H4 (cell line): ENCODE measurements at places on chromosomes 2 and 18.

- no peak for DNase-seq
Observed at GRCh38 chr2:88078643-88079172, 11.1 kb downstream of the SMYD1 start.

GRCh38 chr2:213545964-213546475 lies 261.8 kb downstream of the SPAG16 start:
- no peak for DNase-seq

DNA sequence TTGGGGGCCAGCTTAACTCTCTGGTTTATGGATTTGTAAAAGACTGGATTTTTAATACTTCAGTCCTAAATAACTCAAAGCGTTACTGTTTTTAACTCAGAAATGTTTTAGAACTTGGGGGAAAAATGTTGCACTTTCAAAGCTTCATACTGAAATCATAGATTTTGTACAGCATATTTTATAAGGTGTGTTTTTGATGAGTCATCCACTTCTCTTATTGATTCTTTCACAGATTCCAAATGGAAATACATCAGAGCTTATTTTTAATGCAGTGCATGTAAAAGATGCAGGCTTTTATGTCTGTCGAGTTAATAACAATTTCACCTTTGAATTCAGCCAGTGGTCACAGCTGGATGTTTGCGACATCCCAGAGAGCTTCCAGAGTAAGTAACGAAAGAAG lies 28.9 kb downstream of the MALT1 start:
- no peak for DNase-seq

- DNase-seq = no peak
Observed at GRCh38 chr2:7625392-7626138, 708.4 kb downstream of the RNF144A start.

GRCh38 chr2:9378433-9379390 lies 44.6 kb downstream of the ITGB1BP1 start:
- peak; percentile 53 for DNase-seq

DNA sequence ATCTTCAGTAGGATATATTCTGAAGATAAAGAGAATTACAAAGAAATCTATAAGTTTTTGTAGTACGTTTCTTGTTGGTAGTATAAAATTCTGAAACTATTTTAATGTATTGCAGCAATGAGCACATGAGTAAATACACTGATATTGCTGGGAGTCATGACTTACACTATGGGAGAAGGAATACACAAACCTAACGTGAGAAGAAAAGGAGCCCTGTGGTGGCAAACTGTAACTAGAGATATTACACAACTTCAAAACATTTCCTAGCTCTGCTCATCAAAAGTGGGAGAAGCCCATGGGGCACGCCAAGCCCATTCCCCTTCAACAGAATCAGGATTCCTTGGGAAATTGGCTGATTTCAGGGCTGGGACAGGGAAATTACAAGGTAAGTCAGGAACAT lies 20.5 kb downstream of the SPIRE1 start:
- DNase-seq = no peak

DNA sequence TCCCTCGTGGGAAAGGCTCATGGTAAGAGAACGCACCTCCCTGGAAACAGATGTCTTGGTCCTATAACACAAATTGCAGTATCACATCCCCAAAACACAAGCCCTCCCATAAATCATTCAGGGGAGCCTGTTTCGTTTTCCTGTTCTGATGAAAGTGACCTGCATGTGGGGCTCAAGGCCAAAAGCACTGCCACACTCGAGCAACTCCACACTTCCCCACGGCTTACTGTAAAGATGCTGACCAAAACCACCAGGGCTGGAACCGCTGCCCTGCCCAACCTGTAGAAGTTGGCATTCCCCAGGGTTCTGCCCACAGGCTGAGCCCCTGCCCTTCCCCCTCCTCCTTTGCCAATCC lies 139.7 kb downstream of the BCL11A start:
- DNase-seq = no peak

- no peak for DNase-seq
Observed at GRCh38 chr2:196315388-196316049, 144.1 kb upstream of the STK17B start.

DNA sequence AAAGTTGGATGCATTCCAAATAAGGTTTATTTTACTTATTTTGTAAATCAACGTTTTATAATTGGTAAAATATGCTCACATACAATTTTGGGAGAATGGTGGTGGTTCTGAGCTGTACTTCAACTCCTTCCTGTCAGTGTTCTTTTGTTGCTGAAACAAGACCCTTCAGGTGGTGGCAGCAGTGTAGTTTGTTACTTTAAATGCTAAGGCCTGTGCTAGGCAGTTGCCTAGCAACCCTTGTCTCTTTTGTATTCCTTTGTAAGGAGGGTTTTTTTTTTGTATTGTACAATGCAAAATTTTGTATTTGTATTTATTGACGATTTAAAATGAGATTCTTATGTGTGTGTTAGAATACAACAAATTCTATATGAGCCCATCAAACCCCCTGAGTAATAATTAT lies 166.0 kb upstream of the FAM98A start:
- DNase-seq = no peak

DNA sequence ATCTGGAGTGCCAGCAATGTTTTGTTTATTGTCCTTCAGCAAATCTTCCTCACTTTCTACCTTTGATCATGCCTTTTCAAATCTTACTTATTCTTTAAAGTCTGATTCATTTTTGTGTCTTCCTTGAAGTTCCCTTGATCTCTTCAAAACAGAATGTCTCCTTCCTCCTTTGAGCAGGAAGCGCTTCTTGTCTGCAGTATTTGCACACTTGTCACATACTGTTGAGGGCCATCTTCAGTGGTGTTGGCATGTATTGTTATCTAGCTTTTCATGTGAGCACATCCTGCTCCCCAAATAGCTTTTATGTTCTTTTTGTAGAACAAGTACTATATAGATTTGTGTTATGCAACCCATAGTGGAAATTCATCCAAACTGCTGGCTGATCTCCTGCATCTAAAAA lies 5.9 kb upstream of the CERS6 start:
- DNase-seq = no peak

GRCh38 chr2:42050703-42051542 lies 3.1 kb downstream of the PKDCC start:
- no peak for DNase-seq

DNA sequence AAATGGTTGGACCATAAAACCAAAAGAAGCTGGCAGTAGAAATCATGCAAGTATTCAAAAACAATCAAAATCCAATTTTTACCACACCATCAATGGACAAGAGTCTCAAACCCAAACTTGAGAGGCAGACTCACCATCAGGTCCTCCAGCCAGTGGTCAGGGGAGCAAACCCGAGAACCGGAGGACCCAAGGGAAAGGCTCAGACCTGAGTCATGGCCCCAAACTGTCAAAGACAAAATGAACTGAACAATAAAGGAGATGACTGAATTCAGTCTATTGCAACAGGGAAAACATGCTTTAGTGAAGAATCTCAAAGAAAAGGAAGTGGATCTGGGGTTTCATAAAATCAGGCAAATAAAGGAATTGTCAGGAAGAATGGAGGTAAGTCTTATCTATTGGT lies 150.7 kb upstream of the MGAT5 start:
- no peak for DNase-seq

DNA sequence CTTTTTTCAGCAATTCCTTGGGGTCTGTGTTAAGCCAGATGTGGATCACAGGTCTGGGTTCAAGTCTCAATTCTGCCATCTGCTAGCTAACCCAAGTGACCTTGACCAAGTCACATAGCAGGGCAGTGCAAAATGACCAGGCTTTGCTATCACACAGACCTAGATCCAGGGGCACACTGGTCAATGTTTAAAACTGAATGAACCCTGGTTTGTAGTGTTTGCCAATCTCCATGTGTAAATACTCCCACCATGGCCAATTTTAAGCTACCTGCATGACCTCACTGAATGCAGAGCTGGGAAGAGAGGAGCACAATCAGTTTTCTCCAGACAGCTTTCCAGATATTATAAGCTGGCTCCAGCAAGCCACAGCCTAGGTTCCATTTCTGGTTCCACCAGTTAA lies 142.9 kb downstream of the CHST9 start:
- DNase-seq = no peak

DNA sequence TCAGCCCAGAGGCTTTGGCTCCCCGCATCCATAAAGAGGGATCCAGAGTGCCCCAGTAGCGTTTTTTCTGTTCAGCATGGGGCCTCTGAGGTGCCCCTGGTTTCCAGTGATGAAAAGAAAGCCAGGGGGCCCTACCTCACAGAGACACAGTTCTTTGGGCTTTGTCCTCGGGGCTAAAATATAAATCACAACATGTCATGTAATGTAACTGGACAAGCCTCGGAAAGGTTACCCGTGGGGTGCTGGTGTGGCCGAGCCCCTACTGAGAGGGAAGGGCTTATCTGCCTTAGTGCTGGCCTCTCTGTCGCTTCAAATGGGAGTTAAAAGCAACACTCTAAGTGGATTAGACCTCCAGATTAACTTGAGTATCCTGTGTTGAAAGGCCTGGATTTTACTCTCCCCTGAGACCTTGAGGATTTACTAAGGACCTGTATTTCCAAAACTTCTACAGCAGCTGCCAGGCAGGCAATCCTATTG lies 251.6 kb upstream of the APCDD1 start:
- no peak for DNase-seq

DNA sequence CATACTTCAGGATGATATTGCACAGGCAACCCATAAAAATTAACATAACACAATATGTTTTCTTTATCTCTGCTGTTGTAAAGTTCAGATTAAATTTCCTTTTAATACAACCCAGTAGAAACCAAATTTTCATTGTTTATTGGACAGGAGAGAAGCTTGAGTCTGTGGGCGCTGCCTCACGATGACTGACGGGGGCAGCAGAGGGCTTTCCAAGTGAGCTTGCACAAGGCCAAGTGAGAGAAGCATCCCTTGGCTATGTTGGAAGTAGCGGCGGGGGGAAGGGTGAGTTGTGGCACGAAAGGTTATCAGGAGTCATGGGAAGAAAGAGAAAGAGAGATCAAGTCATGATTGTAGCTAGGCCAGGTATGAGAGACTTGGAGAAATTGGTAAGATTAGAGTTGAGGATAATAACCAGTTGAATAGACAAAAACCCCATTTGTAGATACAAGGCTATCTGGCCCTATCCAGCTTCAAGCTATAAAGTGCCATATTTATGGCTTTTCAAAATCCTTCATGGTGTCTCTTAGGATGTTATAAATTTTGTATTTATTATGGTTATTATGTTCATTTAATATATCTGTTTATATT lies 413.7 kb upstream of the FAM98A start:
- DNase-seq = peak; percentile 22

DNA sequence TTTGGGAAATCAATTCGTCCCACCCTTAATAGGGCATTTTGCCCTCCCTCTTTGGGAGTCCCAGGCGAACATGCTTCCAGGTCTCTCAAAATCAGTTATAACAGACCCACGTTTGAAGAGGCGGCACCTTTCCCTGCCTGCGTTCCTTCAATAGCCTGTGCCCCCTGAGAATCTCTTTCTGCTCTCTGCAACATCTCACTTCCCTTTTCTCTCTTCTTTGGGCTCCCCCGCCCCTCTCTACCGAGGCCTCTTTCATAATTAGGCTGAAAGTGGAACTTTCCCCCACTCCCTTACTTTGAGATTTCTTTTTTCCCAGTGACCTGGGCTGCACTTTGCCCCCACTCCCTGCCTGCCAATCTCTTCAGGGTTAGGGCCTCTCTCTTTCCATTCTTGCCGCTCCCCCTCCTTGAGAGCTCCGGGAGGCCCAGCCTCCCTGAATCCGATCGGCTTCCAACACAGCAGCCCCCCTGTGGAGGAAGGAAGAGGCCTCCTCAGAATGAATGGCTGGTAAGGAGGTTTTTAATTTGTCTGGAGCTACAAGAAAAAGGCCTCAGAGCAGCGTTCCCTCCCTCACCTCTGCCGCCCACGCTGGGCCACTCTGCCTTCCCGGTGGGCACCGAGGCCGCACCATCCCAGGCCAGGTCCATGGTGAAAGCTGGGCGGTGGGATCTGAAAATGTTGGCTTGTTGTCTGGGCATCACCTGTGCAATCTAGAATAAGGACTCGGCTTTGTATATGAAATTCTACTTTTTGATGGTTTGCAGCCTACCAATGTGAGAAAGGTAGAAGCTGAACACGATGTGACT lies 162.6 kb upstream of the SIX3 start:
- DNase-seq = no peak

GRCh38 chr2:121205321-121205942 lies 79.6 kb downstream of the TFCP2L1 start:
- DNase-seq = peak; percentile 81

DNA sequence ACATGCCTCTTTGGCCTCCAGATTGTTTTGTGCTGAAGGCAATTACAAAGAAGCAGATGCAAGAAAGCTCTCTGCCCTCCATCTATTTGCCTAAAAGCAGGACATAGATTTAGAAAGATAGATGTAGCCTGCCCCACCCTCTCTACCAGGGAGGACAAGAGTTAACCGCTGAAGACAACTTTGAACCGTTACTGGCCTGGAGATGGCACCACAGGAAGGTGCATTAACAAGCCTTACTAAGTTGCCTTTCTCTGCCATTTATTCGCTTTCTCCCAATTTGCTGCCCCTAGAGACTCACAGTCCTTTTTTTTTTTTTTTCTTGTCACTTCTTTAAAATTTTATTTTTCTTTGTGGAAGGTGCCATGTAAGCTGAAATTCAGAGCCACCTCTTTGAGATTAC lies 28.8 kb upstream of the RMDN2 start:
- no peak for DNase-seq

- no peak for DNase-seq
Observed at GRCh38 chr2:25041307-25041927, 459 bp upstream of the EFR3B start.

DNA sequence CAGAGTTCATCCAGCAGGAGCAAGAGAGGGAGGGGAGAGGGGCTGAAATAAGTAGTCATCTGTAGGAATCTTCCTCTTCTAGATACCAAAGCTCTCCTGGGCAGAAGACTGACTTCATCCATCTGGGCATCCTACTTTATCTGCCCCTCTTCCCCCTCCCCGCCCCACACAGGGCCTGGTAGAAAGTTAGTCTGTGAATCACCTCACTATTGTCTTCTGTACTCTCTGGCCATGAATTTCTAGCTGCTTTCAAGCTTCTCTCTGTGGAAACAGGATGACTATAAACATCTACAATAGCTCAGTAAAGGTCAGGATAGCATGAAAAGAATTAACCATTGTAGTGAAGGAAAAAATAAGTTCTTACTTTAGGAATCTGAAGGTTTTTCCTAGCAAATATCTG lies 47.7 kb upstream of the RNU4ATAC start:
- no peak for DNase-seq

GRCh38 chr2:54486766-54487165 lies 30.6 kb downstream of the SPTBN1 start:
- no peak for DNase-seq

DNA sequence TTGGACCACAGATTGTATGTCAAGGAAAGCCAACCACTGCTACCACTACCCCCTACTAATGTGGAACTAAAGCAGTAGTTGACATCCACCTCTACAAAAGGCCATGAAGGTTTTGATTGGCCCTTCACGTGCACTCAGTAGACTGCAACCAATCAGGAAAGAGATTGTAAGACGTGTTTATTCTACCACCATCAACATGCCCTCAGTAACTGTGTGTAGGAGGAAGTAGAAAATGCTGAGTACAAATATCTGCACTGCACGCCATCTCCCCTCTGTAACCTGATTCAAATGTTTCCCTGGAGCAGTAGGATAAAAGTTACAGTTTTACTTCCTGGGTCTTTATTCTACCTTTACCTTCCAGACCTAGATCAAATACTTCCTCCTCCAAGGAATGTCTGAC lies 2.9 kb upstream of the CASP10 start:
- DNase-seq = no peak
